ENCODE measurements at places on chromosomes 3 and 15. TPM values are rescaled to one million over a fixed set of nuclear protein-coding genes. Genes with fewer than 3 reads are reported as not detected.

GRCh38 chr3:170982733-170983132 is 43.8 kb downstream of the SLC2A2 start:
- no peak for DNase-seq

DNA sequence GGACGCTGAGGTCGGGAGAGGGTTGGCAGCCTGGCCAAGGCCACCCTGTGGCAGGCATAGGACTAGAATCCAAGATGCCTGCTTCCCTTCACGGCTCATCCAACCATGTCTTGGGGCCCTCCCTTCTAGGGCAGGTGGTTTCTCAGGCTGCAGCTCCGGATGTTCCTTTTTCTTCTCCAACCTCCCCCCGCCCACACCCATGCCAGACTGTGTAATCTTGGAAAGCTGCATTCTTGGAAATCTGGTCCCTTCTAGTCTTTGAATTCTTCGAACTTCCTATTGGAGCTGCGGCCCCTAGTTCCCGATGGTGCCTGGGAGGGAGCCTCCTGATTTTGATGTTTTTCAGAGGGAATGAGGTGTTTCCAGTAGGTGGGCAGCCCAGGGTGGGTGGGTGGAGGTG is 109.8 kb downstream of the FBLN2 start:
- DNase-seq = no peak

DNA sequence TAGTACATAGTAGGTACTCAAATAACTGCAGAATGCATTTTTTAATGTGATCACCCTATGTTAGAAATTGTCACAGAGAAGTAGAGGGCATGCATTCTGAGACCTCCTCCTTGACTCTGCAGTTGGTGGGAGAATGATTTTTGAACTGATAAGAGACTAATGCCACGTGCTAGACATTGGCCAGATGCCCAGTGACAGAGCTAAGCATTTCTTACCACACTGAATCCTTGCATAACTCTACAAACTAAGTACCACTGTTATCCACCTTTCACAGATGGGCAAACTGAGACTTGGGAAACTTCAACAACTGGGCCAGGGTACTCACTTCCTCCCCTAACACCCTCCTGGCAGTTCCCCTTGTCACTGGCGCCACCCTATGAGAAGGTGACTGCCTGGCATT is 33.5 kb upstream of the SPATA12 start:
- DNase-seq = no peak

DNA sequence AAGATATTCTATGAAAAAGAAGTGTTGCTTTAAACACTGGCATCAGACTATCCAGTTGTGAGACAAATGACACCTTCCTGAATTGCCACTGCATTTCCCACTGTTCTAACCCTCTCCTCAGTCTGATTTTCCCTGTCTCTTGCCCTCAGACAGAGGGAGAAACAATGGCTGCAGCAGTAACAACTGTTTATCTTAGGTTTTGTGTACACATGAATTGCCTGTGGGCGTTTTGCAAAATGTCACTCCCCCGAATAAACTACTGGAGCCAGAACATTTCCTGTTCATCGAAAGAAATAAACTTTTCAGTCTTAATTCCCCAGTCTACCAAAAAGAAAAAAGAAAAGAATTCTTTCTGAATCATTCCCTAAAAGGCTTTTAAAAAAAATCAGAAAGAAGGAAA is 155.1 kb downstream of the MAGI1 start:
- DNase-seq = no peak

- DNase-seq = no peak
Measured at GRCh38 chr3:69524816-69525215, 138.9 kb upstream of the FRMD4B start.

DNA sequence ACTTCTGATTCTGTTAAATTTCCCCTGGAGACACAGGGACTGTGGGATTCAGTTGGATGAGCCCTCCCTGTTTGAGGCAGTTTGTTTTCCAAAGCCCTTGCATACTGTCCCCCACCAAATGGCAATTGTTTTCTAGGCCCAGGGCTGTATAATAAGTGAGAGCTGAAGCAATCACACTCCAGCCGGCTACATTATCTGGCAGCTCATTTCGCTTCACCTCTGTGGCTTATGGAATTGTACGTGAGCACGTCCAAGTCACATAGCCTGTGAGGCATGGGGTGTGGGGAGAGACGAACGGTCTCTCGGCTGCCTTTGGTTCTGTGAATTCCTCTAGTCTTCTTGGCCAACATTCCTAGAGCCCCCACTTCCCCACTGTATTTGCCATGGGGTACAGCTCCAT is 10.7 kb downstream of the RBP2 start:
- no peak for DNase-seq

DNA sequence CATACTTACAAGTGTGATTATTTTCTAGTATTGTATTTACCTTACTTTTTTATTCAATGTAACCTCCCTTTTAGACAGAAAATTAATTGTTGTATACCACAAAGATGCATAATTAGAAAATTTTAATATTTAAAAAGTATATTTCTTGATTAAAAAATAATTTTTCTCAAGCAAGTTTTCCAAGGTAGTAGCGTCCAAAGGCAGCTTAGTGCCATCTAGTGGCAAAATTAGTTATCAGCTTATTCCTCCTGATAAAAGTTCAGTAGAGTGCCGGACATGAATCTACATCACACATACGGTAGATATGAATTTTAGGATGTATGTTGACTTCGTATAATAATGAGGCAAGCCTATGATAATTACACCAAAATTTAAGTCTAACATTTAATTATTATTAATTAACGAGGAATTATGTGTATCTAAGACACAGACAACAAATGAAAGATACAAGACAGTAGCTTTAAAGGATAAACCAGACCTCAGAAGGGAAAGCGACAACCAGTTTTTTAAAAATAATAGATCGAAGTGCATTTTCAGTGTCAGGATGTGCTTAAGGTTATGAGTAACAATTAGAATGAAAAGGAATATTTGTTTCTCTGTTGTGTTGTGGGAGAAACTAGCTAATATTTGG is 405.9 kb downstream of the ROBO1 start:
- no peak for DNase-seq

DNA sequence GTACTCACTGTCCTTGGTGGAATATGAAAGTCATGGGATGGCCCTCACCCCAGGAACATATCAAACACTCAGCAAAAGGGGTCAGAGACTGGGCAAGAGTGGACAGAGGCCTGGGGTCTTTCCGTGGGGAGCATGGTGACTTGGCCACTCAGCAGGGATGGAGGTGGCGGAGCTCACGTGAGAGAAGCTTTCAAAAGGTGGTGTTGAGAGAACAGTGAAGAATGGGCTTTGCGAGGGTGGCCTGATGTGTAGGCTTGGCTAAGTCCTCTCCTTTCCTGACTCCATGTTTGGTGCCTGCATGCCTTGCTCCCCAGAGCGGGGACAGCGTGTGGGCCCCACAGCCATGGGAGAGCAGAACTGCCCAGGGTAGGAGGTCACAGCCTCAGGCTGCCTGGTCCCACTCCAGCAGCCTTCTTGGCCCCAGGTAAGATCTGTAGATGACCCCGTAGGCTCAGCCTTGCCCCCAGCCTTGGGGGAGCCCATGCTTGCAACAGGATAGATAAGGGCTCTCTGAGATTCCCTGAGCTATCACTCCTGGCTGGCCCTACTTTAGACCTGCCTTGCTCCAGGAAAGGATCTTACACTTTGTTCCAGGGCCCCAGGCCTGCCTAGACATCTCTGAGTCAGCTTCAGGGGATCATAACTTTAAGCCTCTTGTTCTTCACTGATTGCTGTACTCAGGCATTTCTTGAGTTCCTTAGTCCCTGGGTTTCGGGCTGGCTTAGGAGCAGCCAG is 17.0 kb downstream of the RPLP1 start:
- no peak for DNase-seq

The SLC38A3 gene
- 0.39 TPM for total RNA-seq

The ZNF592 gene
- 30.1 TPM for total RNA-seq

The CCDC174 gene
- total RNA-seq = 16.8 TPM

The ATP13A5 gene
- total RNA-seq = not detected

The FBXO40 gene
- 0.13 TPM for total RNA-seq
